ENCODE measurements at places on chromosomes 16 and 17. TPM values are rescaled to one million over a fixed set of nuclear protein-coding genes. Genes with fewer than 3 reads are reported as not detected.
A peak's percentile ranks its signal among the peaks of the same experiment; 100 is the strongest.

- DNase-seq: no peak
These were observed 2.5 kb upstream of the METRNL start for GRCh38 chr17:83076938-83077337.

- no peak for DNase-seq
These were observed 125.2 kb downstream of the ZFHX3 start for GRCh38 chr16:72922714-72923113.

GRCh38 chr16:590188-590814 is 435 bp downstream of the RAB40C start:
- DNase-seq: no peak

Gene SRRM2
- 905 TPM for total RNA-seq

Gene PABPN1L
- not detected for total RNA-seq

- peak; percentile 53 for DNase-seq
These were observed 11.4 kb upstream of the MRPS23 start for GRCh38 chr17:57861000-57861789.

- no peak for DNase-seq
These were observed 66.4 kb downstream of the MYH10 start for GRCh38 chr17:8563981-8564602.

- no peak for DNase-seq
These were observed 21.3 kb upstream of the CCDC182 start for GRCh38 chr17:57766318-57766943.

DNA sequence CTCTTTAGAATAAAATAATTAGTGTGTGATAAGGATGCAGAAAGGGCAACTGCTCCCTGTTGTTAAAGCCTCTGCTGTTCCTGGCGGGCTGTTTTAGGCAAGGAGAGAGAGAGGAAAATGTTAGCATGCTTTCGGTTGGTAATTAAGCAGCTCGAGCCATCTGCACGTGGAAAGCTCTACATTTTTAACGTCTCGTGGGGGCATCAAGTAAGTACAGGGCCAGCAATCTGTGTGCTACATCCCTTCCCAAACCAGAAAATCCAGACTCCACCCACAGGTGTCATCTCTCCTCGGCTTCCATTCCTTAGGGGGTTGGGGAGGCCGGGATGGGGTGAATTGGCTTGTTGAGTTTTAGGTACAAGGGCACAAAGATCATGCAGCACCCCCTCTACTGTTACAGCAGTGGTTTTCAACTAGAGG is 62.4 kb upstream of the MARCHF10 start:
- DNase-seq: no peak

Gene TRAPPC1
- total RNA-seq: 106 TPM

- no peak for DNase-seq
These were observed 78.7 kb downstream of the MRM3 start for GRCh38 chr17:860805-861204.

Gene LDHD
- 4.1 TPM for total RNA-seq

- no peak for DNase-seq
These were observed 1.9 kb upstream of the ITGAL start for GRCh38 chr16:30470632-30470995.

- no peak for DNase-seq
These were observed 72.0 kb upstream of the LGALS9 start for GRCh38 chr17:27558842-27559505.

Gene PROCA1
- total RNA-seq: 4.3 TPM

Gene CCL7
- total RNA-seq: not detected

DNA sequence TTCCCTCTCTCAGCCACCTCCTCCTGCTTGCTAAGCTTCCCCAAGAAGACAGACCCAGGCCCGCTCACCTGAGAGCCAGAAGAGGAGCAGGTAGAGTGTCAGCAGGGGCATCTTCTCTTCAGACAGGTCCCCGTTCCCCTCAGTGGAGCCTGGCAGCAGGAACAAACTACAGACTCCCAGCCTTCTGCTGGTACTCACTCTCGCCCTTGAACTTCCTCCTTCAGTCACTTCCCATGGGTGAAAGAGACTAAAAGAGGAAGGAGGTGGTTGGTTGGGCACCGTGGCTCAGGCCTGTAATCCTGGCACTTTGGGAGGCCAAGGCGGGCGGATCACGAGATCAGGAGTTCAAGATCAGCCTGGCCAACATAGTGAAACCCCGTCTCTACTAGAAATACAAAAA is at the start of gene CD300LF:
Gene CD300LF, minus strand, starts transcription at position 168 of the 400 bp plus-strand sequence. Its CDS starts 57 bp downstream, at position 111.
- DNase-seq: no peak

- no peak for DNase-seq
These were observed 12.8 kb upstream of the DBNDD1 start for GRCh38 chr16:90031931-90032673.

GRCh38 chr16:87607223-87607622 is 4.9 kb downstream of the JPH3 start:
- no peak for DNase-seq

GRCh38 chr16:66544016-66544757 is 5.7 kb downstream of the TK2 start:
- no peak for DNase-seq

DNA sequence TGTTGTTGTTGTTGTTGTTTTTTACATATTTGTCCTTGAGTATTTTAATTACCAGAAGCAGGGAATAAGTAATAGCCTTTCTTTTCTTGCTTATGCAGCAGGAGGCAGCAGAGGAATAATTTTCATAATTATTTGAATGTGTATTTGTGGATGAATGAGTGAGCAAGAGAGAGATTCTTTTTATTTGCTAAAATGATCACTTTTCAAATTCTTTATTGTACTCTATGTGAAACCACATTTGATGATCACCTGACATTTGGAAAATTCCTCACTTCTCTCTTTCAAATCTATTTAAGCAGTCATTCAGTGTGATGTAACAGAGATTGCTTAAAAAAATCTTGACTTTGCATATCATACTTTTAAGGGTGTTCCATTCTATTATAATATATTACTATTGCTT is 223.6 kb downstream of the BCAS3 start:
- DNase-seq: no peak

DNA sequence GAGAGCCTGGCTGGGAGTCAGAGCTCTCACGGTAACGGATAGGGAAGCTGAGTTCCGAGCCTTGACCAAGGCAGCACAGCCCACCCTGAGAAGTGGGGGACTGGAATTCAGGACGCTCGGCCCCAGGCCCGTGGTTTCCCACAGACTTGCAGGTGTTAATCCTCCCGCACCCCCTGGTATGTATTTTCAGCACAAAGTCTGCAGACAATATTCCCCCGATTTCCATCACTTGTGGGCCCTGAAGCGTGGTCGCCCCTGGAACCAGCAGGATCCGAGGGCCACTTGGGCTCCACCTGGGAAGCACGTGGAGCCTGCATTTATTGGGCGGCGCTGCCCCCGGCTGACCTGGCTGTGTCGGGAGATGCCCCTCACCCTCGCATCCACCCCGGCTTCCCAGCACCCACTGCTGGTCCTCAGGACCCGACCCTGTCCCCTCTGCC is 60.2 kb downstream of the WSB1 start:
- no peak for DNase-seq

DNA sequence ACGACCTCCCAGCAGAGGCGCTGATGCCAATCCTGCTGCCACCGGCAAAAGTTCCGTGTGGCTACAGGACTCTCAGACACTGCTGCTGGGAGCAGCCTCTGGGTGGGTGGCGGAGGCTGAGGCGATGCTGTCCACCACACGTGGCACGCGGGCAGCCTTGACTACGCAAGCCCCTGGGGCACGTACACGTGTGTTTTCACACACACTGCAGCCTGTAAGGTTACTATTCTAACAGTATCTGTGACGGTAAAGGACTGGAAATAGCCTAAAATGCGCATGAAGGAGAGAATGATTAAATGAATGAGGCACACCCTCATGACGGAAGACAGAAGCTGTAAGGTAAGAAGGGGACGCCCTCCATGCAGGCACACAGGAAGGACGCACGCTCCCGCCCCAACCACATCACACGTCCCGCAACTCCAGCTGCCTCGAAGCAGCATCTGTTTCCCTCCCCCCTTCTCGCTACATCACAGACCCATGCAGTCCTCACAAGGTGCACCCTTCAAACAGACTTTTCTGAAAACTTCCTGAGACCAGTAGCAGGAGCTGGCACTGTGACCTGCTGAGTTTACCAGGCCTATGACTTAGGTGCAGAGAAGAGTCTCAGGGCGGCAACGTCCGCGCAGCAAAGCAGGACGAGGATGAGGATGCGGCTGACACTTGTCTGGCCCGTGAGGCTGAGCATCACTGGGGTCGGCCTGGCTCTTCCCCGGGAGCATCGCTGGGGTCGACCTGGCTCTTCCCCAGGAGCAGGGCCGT is 28.7 kb upstream of the FASN start:
- no peak for DNase-seq

DNA sequence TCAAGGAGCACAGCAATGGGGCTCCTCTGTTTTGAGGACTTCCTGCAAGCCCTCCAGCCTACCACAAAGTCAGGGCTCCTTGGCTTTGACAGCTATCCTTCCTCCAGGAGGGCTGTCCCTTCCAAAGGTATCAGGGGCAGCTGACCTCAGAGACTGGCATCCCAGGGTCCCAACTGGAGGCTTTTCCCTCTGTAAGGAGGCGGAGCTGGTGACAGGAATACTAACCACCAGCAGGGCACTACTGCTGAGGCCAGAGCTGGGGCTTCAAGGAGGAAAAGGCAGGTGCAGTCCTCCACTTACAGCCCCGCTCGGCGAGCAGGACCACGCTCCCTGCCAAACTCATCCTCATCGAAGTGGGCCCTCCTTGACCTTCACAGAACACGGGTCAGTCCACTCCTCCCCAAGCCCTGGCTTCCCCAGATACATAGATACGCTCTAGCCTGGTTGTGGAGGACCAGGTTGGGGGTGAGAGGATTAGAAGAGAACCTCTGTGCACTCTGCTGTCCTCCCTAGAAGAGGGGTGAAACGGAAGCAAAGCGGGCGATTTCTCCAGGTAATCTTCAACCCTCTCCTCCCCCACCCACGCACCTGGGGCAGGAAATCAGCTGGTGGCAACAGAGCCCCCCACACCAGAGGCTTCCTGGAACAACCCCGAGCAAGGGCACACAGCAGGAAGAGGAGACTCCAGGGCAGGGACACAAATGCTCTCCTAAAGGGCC is 20.5 kb downstream of the ST3GAL2 start:
- DNase-seq: no peak

All from Calu3 (cell line).